Hematopoietic multipotent progenitor cell treated with erythropoietin and hydrocortisone succinate and interleukin-3 and kit ligand, for 6 days (in vitro differentiated cells): ENCODE measurements at places on chromosomes 5 and 9.

DNA sequence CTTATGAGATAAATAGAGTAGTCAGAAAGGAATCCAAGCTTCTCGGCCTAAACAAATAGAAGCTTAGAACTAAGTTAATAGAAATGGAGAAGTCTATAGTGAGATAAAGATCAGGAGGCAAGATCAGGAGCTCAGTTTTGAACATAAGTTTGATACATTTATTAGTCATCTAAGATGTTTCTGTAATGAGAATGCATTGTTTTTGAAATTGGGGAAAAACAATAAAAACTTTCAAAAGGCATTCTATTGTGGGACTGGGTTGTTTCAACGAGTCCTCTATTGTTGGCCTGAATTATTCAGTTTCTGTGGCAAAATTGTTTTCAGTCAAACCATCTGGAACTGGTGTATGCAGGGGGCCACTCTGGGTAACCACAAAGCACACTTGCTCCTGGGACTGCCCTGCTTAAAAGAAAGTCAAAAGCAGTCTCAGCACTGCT, 181.0 kb upstream of the CLINT1 start:
- DNase-seq: no peak

- no peak for DNase-seq
These were observed 634.8 kb downstream of the IRX1 start for GRCh38 chr5:4230471-4230785.

DNA sequence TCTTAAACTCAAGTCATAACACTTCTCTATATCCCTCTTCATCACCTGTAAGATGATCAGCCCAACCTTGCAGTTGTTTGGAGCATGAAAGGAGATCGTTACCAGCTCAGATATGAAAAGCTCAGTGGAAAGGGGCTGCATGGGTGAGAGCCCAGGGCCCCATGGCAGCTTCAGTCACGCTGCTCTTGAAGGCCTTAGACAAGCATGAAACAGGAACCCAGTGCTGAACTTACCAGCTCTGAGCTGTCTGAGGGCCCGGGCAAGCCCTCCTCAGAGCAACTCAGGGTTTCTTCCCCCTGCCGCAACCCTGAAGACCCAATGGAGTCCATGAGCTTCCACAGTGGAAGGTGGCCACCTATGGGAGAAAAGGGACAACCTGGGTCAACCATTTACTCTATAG, 3.3 kb downstream of the HK3 start:
- no peak for DNase-seq

GRCh38 chr5:120538644-120539043, 74.5 kb downstream of the PRR16 start:
- DNase-seq: no peak

DNA sequence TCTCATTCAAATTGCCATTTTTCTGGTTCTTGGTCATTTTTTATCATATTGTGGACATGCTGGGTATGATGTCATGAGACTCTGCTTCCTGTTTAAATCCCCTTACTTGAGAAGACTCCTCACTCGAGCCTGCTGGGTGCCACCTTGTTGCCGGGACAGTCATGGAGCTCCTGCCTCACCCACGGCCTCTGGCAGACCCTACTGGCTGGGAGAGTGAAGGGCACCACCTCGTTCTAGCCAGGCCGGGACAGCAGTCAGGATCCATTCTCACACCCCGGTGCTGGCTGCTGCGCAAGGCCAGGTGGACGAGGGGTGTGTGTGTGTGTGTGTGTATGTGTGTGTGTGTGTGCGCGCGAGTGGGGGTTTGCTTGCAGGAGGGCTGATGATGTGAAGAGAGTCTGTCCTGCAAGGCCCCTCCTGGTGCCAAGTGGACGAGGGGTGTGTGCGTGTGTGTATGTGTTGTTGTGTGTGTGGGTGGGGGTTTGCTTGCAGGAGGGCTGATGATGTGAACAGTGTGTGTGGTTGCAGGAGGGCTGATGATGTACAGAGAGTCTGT, 4.4 kb downstream of the CEP72 start:
- no peak for DNase-seq

DNA sequence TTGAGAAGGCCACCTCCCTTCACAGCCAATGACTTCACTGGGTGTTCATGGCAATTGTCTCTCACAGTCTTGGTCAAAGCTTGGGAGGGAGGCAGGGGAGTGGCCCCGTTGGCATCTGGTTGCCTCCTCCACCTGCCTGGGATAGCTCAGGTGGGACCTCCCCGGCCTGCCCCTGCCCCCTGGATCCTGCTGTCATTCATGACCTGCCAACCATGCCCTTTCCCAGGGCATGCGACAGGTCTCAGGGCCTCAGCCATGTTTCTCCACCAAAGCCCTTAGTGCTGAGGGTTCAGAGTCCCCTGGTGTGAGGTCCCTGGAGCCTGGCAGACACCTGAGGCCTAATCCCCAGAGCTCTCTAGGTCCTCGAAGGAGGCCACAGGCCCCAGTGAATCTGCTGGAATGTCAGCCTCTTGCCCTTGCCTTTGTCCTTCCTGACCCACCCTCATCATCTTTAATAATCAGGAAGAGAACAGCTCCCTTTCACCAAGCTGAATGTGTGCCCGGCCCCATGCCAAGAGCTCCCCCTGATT, 5.6 kb downstream of the DAB2IP start:
- DNase-seq: no peak

DNA sequence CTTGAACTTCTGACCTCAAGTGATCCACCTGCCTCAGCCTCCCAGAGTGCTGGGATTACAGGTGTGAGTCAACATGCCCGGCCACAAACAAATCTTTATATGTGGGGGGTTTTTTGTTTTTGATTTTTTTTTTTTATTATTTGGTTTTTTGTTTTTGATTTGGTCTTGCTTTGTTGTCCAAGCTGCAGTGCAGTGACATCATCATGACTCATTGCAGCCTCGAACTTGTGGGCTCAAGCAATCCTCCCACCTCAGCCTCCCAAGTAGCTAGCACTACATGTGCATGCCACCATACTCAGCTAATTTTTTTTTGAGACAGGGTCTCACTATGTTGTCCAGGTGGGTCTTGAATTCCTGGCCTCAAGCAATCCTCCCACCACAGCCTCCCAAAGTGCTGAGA, 42.4 kb downstream of the ALDH7A1 start:
- DNase-seq: no peak

DNA sequence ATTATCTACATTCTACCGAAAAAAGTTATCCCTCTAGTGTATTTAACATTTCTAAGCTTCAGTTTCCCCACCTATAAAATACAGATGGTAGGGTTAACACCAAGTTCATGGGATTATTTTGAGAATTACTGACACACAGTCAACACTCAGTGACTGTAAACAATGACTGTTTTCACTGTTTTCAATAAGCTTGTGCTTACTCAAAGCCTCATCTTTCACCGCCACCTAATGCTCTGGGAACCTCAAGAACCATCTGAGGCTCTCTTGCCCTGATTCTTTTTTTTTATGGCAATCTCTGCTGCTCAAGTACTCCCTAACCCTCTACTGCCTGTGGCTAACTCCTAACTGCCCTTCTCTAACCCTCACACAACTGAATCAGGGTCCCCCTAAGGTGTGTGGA, 59.6 kb downstream of the SETX start:
- DNase-seq: no peak

- peak; percentile 67 for DNase-seq
These were observed 814 bp downstream of the KIF12 start for GRCh38 chr9:114098021-114098935.

DNA sequence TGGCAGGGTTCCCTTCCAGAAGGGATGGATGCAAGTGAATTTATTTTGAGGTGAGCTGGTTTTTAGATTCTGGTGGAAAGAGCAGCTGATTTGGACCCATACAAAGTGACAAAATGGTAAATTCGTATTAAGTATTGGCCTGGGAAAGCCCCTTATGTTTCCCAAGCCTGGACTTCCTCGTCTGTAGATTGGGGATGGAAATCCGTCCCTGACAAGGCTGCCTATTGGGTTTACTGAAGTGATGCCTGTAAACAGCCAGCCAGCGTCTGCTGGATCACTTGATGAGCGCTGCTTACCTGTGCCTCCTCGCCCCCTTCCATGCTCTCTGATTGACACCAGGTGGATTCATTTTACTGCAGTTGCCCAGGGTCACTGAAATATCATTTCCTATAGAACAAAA, 233.8 kb downstream of the GADD45G start:
- no peak for DNase-seq

DNA sequence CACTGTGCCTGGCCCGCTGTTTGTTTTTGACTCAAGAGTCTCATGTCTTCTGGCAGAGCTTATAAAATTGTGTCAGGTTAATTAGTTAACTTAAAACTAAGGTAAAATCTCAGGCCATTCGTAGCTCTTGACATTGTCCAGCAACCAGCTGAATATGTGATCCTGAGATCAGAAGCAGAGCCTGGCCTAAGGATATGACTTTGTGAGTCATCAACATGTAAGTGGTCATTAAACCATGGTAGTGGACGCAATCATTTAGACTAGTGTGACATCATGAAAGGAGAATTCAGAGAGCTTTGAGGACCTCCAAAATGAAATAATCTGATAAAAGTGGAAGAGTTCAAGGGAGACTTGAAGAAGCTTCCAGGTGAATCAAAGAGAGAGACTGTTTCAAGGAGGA, 23.3 kb downstream of the SPZ1 start:
- no peak for DNase-seq

- DNase-seq: no peak
These were observed 61.0 kb downstream of the C5 start for GRCh38 chr9:120989065-120989464.

- peak; percentile 58 for DNase-seq
These were observed 1173.4 kb upstream of the ACO1 start for GRCh38 chr9:31210978-31211570.

- no peak for DNase-seq
These were observed 445.3 kb downstream of the DMRT2 start for GRCh38 chr9:1495282-1496030.

DNA sequence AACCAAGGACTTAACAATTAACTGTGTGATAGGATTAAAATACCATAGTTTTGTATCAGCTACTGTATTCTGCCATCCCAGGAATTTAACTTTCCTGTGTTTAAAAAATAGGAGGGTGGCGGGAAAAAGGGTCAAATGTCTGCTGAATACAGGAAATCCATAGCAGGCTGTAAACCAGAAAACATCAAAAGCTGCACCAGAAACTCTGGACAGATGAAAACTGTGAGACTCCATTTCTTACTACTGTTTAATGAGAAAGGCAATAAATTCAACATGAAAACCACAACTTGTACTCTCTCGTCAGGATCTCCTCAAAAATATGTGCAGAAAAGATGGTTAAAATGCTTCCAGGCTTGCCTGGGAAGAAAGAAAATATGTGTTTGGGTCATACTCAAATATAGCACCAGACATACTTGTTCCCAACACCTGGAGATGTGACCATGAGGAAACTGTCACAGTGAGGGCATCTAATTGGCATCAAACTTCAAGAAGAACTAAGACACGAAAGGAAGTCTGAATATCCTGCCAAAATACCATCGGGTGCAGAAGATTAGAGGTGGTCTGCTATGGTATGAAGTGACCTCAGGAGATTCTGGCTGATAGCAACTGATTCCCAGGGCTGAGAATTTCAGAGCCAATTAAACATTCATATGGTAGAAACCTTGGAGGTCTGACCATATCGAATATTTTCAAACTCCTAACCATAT, 164.7 kb upstream of the TARS1 start:
- no peak for DNase-seq

DNA sequence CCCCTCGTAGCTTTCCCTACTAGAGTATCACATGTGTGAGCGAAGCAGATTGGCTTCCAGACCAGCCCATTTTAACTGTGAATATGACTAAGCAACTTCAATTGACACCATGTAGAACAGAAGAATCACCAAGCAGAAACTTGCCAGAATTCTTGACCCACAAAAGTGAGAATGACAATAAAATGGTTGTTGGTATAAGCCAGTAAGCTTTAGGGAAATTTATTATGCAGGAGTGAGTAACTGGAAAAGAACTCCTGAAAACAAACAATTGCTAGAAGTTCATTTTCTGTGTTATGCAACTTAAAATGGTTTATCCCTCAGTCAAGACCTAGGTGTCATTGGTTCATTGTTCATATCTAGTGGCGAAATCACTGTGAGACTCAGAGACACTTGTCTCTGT, 303.1 kb downstream of the DMRT2 start:
- DNase-seq: no peak

DNA sequence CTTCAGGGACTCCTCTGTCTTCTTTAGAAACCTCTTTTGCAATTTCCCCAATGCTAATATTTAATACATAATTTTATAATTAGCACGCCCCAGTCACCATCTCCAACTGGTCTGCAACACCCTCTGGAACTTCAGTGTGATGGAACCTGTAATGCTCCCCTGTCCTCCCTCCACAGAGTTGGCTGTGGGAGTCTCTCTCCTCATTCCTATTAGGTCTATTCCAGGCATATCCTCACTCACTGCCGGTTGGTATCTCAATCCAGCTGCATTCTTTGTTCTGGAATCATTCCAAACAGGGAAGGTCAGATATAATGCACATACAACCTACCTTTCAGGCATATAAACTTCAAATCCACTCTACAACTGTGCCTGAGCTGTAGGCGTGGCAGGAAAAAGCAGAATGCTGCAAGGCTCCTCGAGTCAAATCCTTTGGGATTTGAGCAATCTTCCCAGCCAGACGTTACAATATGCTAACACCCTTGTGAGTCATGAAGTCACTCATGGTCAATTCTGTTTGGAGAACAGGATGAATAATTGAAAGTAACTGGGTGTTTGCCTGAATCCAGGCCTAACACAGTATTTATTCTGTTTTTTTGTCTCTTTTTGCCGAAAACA, 293.8 kb downstream of the CWC27 start:
- DNase-seq: no peak

GRCh38 chr5:58491216-58491892, at the start of gene GAPT:
TSS of gene GAPT (plus strand) at chr5:58491435. CDS start at chr5:58494537, 3,102 bp downstream.
- peak; percentile 81 for DNase-seq
